ENCODE measurements at places on chromosomes 2 and 18.

GRCh38 chr2:112938904-112939303 is 27.9 kb downstream of the IL37 start:
- no peak for DNase-seq

GRCh38 chr18:58579561-58580047 is 49.3 kb downstream of the ALPK2 start:
- no peak for DNase-seq

DNA sequence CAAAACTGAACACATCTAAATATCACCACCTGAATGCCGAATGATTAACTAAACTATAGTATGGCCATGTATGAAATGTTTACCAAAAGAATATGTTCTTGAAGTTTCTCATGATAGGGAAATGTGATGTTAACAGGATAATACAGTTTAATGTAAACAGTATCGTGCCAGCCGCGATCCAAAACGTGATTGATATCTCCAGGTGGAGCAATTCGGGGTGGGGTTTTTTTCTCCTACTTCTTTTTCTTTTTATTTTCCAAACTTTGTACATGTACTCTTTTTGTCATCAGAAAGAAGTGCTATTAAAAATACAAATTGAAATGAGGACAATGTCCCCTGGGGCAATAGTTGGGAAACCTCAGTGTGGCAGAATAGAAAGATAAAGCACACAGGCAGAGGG is 4.0 kb upstream of the BIN1 start:
- no peak for DNase-seq

- DNase-seq, result no peak
Observed at GRCh38 chr2:174333017-174333371, 1.8 kb upstream of the SP9 start.

DNA sequence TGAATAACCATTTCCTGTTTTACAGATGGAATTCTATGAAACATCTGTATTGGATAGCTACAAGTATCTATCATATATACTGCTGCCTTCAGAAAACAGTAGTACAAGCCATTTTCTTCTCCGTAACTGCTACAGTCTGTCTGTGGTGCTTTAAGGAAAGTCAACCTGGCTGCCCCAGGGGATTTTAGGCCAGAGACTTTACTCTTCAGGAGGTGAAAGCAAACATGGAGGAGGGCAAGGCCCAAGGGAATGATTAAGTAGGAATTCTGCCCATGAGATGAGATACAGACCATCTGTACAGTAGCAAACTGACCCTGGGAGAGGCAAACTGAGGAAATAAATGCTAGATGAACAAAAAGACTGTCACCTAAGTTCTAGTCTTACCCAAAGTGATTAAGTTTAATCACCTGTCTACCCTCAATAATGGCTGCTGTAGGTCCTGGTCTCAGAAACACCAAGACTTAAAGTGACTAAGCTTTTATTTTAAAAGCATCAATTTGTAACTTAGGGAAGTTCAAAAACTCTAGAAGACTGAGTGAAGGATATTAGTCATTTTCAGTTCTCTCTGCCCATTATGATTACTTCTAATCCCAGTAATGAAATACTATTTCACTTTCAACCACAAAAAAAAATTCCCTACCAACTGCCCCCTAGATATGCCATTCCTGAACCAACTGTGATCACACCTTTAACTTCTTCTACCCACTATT is 14.8 kb downstream of the MBD2 start:
- no peak for DNase-seq

DNA sequence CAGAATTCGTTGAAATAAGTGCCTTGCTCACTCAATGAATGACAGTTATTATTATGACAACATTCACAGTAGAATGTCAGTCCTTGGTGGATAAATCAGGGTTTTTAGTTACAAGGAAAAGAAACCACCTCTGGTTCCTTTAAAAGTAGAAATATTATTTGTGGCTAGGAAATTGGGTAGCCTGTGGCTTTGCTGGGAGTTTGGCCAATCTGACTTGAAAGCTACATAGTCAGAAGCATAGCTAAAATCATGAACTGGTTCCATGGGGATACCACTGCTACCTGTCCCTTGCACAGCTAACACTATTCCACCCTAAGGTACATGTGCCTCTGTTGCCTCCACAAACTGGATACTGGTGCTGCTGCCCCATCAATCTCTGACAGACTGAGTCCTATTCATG is 12.8 kb upstream of the SMCHD1 start:
- DNase-seq, result no peak

DNA sequence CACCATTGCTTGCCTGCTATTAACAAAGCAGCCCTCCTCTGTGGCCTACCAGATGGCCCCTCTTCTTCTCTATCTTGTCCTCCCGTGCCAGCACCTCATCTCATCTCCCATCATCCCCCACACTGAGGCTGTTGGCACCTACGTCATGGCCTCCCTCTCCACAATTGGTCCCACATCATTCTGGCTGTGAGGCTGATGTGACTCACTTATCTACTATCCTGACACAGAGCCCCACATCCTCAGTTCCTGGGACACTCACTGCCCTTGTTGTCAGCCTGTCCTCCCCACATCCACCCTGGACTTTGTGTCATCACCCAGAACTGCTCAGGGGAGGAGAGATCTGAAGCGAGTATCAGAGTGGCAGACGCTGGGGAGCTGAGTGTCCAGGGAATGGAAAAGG is 102.9 kb downstream of the MRO start:
- no peak for DNase-seq

GRCh38 chr2:238486123-238486848 is 59.6 kb downstream of the ASB1 start:
- DNase-seq, result no peak

- DNase-seq, result no peak
Observed at GRCh38 chr2:224008702-224009261, 30.3 kb downstream of the SERPINE2 start.

DNA sequence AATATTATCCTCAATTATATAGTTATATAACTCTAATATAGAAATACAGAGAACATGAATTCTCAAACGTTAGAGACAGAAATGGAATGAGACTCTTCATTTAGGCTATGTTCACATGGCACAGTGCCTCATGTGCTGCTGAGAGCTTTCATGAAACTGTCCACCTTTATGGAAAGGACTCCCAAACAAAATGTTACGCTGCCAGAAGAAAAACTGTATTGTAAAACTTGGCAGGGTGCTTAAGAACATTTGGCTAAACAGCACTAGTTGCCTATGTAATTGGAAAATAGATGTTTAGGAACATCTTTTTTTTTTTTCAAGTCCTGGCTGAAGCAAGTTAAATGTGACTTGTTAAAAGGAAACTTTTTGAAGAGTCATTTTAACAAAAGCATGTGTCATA is 396.0 kb downstream of the ERBB4 start:
- no peak for DNase-seq

DNA sequence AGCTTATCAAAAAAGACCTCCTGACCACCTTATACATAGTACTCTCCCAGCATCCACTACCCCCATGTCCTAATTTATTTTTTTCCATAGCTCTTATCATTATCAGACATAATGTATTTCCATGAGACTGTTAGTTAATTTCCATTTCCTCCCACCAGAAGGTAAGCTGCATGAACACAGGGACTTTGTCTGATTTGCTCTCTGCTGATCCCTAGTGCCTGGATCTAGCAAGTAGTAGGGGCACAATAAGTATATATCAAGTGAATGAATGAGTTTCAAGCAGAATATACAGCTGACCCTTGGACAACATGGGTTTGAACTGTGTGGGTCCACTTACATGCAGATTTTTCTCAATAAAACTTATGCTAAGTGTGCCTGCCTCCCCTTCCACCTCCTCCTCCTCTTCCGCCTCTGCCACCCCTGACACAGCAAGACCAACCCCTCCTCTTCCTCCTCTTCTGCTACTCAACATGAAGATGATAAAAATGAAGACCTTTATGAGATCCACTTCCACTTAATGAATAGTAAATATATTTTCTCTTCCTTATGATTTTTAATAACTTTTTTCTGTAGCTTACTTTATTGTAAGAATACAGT is 53.8 kb downstream of the CTAGE1 start:
- no peak for DNase-seq

DNA sequence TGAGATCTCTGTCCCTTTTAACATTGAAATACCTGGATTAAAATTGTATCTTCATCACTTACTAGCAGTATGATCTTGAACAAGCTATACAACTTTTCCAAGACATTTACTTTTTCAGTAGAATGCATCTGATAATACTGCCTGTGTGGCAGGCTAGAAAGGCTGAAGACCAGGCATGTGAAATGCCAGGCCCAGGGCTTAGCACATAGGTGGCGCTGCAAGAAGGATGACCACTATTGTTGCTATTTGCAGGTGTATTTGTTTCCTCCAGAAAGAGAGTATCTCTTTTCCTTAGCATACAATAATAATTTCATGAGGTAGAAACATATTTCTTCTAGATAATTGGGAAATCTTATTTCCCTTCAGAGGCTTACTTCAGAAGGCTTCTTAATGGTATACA is 331.3 kb downstream of the THSD7B start:
- no peak for DNase-seq

DNA sequence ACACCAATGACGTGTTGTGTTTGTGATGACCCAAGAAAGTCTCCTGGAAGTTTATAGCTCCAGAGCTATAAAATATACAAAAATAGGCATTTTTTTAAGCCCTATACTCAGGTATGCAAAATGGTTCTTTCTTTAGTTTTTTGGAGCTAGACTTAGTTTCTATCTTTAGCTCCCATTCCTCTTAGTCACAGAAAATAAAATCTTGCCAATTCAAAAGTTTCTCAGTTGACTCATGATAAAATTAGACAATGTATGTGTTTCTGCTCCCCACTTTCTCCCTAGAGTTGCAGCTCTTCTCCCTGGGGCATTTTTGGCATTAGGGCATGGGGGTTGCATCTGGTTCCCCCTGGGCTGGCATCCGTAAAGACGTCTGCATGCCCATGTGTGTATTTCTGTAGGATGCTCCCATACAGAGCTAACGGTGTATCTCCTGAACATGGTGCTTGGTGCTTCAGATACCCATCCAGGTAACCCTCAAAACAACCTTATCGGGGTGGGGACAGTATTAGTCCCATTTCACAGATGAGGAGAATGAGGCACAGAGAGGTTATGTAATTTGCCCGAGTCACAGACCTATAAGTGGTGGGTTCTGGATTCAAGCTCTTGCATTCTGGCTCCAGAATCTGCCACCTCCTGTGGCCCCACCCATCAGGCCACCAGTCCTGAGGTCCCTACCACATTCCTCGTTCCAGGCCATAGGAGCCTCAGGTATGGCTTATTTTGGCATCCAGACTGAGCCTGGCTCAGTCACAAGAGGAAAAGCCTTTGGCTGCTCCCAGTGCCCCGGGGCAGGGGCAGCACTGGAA is 43.1 kb upstream of the ASAP2 start:
- DNase-seq, result no peak

- DNase-seq, result no peak
Observed at GRCh38 chr2:150133623-150134022, 353.8 kb downstream of the RND3 start.

GRCh38 chr2:54966165-54966832 is 84.0 kb downstream of the RTN4 start:
- no peak for DNase-seq

GRCh38 chr2:18214936-18215335 is 336.5 kb downstream of the KCNS3 start:
- no peak for DNase-seq

GRCh38 chr18:73881396-73881917 is 266.2 kb downstream of the FBXO15 start:
- DNase-seq, result no peak

- DNase-seq, result no peak
Observed at GRCh38 chr18:14124689-14125088, 7.5 kb downstream of the ZNF519 start.

GRCh38 chr2:60627412-60627811 is 74.0 kb upstream of the BCL11A start:
- no peak for DNase-seq

DNA sequence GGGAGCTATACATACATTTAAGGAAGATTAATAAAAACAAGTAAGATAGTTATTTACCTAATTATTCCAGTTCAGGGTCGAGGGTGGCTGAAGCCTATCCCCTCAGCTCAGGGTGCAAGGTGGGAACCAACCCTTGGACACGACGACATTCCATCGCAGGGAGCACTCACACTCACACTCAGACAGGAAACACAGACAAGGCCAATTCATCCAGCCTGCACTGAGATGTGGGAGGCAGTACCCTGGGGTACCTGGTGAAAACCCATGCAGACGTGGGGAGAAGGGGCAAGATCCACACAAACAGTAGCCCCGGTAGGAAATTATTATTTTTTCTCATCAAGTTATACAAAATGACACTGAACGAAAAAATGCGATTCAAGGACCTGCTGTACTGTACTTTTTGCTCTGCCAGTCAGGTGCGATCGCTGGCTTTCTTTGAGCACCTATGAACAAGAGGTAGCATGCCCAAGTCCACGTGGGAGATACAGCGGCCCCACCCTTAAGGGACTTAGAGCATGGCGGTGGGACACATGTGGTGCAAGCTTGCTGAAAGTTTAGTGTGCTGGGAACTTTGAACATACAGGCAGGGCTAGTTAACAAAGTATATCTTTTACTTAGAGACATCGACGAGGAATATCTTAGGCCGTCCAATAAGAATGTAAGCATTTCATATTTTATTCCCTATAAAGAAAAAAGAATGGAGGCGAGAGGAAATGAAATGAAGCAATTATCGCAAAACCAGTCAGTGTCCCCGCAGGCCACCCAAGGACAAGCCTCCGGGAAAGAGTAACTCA is 624 bp downstream of the METTL8 start:
- peak; percentile 41 for DNase-seq

- DNase-seq, result no peak
Observed at GRCh38 chr2:85926931-85927661, 38.3 kb upstream of the ST3GAL5 start.

DNA sequence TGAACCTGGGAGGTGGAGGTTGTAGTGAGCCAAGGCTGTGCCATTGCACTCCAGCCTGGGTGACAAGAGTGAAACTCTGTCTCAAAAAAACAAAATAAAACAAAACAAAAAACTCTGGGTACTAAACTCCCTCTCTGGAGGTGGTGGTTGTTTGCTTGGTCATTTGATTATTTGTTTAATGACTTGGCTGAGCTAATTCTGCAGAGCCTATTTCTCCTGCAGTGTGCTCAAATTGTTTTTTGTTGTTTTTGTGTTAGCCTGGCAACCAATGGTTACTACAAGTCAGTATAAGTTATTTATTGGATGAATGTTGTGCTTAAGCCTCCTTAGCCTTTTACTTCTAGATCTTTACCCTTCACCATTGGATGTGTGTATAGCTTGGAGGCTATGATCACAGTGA is 387.5 kb downstream of the ADCYAP1 start:
- DNase-seq, result no peak

DNA sequence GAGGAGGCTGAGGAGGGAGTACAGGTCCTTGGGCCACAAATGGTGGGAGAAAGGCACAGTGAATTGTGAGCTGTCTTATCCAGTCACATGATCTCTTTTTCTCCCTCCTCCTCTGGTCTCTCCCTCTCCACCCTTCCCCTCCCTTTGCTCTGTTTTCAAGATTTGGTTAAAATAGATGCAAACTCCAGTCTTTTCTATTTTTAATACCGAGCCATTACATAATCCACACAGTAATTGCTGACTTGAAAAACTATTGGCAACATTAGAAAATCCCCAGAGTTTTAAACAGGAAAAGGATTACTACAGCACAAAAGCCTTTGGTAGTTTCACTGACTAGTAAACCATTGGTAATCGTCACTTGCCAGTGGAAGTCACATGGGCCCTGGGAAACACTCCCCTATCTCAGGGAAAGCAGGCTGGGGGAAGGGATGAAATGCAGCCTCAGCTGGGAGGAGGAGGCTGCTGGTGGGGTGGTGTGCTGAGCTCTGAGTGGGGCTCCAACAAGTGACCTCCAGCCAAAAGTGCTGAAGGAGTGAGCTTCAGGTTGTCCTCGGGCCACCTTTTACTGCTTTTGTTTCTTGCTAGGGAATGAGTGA is 57.4 kb upstream of the PCBP1 start:
- DNase-seq, result no peak

Measured in stimulated activated CD4-positive, alpha-beta T cell treated with anti-CD3 and anti-CD28 coated beads, Interleukin-15, amount 100 ng/mL, for 48 hours (primary cell).